ENCODE measurements at places on chromosomes 1 and 21.
A peak's percentile ranks its signal among the peaks of the same experiment; 100 is the strongest.

DNA sequence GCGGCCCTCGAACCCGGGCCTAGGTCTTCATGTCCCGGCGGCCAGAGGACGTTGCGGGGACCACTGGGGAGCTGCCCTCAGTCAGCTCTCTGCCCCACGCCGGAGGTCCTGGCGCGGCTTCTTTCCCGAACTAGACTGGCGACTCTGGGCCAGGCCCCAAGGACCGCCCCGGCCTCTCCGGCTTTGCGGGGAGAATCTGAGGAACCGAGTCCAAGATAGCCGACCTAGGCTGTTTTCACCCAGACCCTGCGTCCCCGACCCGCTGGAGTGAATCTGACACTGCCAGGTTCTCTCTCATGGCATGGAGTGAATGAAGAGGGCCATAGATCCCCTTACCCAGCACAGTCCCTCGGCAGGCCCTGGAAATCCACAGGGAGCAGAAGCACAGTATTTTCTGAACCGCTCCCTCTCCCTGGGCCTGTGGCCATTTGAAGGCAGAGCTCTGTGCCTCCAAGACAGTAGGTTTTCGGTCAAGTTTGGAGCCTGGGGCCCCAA, 9.9 kb upstream of the BARHL2 start:
- DNase-seq: no peak

- no peak for DNase-seq
Measured at GRCh38 chr1:177106614-177107365, 57.7 kb downstream of the ASTN1 start.

DNA sequence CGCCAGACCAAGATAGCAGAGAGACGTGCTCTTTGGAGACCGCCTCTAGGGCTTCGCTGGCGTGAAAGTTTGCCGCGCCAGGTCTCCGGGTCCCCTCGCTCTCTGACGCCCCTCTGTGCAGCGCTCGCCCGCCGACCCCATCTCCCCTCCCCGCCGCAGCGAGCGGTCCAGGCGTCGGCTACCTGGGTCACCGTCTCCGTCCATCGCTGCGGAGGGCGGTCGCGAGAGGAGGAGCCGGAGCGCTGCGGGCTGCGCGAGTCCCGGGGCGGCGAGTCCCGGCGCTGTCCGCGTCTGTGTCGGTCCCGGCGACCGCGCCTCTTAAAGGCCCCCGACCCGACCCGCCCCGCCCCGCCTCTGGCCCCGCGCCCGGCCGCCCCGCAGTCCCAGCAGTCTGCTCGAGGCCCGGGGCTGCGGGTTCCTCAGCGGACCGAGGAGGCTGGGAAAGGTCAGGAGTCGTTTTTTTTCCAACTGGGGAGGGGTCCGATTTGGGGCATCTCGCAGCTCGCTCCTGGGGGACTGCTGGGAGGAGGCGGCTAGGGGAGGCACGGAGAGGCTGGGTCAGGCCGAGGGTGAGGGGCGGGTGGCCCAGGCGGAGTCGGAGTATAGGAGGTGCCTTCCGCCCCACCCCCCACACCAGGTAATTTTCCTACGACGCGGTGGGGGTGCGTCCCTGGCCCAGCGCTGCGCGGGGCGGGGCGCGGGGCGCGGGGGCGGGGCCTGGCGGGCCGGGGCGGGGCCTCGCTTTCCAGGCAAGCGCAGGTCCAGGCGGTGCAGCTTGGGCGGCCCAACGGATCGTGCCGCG, at the start of the genes FBXO2 and FBXO44:
Gene FBXO2 (minus strand): TSS at position 293 of the 802 bp plus-strand sequence. CDS start 89 bp downstream, at position 204.
Gene FBXO44 (plus strand): TSS at position 741 of the 802 bp plus-strand sequence. CDS start 959 bp downstream, outside the sequence.
- DNase-seq: peak; percentile 44

- no peak for DNase-seq
Measured at GRCh38 chr1:176110203-176110602, 96.9 kb downstream of the COP1 start.

GRCh38 chr1:105700723-105701122, 1355.8 kb upstream of the PRMT6 start:
- no peak for DNase-seq

GRCh38 chr21:14120091-14120734, 90.5 kb downstream of the LIPI start:
- peak; percentile 30 for DNase-seq

- DNase-seq: no peak
Measured at GRCh38 chr1:27624467-27625178, 10.4 kb downstream of the FGR start.

DNA sequence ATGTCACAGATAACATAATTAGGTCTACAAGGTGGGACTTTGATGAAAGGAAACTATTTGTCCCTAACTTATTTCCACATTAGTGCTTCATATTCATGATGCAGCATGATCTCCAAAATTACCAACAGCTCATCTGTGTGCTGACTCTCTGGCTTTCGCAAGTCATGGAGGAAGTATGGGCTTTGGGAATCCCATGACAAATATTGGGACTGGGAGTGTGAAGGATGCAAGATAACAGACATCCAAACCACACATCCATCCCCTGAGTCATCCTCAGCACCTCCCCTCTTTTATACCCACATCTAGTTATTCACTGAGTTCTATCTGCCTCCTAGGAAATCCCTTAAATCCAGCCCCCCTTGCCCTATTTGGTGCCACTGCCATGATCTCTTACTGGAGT, 102.8 kb upstream of the COL24A1 start:
- DNase-seq: no peak

DNA sequence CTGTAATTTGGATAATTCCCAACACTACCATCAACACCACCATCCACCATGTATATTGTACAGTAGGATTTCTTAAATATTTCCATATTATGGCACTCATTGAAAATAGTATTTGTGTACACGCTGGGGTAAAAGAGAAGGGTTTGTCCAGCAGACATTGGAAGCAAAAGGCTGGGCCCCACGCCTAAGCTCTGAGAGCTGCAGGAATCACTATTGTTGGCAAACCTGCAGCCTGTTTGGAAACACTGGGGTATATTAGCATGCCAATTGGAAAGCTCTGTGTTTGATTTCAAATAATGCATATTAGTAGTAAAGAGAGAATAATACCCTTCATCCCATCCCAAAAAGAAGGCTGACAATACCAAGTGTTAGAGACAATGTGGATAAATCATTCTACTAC, 81.5 kb upstream of the DPYD start:
- DNase-seq: no peak

DNA sequence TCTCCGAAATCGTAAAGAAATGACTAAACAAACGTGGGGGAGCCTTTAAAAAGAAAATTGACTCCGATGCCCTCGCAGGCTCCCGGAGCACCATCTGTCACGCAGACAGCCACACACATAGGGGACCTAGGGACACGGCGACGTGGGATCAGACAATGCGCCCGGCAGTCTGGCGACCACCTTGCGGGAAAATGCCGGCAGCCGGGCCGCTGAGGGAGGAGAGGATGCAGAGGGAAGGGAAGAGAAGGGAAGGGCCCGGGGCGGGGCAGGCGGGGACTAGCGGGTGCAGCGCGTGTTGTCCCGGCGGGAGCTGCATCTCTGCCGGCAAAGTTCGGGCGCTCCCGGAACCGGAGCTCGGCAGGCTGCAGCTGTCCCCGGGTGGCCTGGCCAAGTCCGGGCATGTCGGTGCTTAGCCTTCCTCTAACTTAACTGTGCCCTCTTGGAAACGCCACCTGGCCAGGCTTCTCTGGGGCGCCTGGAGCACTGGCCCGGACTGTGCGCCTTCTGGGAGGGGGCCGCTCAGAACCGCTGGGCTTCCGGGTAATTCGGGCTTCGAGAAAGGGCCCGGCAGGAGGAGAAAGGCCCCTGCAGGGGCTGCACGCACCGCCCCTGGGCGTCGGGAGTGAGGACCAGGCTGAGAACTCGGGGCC, 1.8 kb downstream of the NHLH2 start:
- DNase-seq: no peak

- no peak for DNase-seq
Measured at GRCh38 chr1:214416417-214416816, 135.0 kb downstream of the PTPN14 start.

DNA sequence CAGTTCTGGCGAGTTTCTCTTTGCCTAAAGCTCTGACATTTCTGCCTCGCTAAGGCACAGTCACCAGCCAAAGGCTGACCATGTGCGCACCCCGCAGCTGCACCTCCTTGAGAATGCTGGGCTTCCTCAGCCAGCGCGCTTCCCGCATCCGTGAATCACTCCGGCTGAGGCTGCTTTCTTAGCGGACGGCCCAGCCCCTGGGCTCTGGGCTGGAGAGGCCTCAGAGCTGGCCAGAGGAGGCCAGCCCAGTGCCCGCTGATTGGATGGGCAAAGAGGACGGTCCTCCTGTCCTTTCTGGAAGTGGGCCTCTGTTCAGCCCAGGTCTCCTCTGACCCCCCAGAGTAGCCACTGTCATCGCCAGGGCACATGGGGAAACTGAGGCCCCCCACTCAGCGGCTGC, 56.1 kb downstream of the PRDM16 start:
- no peak for DNase-seq

DNA sequence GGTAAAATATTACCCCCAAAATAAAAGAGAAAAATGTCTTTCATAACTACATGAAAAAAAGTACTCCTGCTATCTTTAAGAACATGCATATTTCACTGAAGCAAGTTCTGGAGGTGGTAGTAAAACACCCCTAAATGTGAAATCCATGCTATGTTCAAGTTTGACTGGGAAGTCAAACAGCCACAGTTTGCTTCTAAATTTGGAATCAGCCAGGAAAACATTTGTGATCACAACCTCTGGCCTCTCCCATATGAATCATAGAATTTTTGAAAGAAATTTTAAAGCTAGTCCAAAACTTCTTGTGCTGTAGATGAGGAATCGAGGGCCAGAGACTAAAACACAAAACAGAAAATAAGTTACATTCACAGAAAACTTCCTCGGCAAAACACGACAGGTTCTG, 6.6 kb downstream of the SORT1 start:
- DNase-seq: no peak

DNA sequence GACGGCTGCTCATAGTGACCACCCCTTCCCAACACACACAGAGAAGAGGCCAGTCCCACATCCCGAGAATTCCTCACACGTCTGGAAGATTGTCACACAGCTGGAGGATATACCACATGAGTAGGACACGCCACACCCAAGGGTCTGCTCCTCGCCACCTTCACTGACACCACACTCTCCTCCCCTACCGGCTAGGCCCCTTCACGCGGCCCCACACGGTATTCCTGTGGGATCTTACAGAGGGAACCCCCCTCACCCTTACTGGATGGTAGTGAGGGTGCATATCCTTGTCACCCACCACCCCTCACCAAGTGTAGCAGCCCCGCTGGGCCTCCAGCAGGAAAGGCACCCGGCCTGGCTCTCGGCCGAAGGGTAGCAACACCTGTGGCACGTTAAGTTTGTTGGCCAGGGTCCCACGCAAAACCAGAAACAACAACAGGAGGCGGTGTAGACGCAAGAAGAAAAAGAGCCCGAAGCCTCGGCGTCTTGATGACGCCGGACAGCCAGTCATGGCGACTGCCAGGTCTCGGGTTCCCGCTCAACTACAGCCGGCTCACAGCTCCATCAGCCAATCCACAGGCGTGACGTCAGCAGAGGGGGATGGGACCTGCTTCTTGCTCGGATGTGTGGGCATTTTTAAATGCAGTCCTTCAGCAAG, at the start of gene NUP210L:
Gene NUP210L (minus strand): TSS at position 540 of the 658 bp plus-strand sequence.
- no peak for DNase-seq

- DNase-seq: no peak
Measured at GRCh38 chr1:23469372-23469982, 14.5 kb downstream of the ASAP3 start.

- DNase-seq: no peak
Measured at GRCh38 chr1:13492711-13493110, 21.1 kb downstream of the LRRC38 start.

GRCh38 chr21:45329261-45330074, 41.8 kb upstream of the POFUT2 start:
- no peak for DNase-seq

- DNase-seq: no peak
Measured at GRCh38 chr1:245587435-245588115, 432.8 kb downstream of the KIF26B start.

DNA sequence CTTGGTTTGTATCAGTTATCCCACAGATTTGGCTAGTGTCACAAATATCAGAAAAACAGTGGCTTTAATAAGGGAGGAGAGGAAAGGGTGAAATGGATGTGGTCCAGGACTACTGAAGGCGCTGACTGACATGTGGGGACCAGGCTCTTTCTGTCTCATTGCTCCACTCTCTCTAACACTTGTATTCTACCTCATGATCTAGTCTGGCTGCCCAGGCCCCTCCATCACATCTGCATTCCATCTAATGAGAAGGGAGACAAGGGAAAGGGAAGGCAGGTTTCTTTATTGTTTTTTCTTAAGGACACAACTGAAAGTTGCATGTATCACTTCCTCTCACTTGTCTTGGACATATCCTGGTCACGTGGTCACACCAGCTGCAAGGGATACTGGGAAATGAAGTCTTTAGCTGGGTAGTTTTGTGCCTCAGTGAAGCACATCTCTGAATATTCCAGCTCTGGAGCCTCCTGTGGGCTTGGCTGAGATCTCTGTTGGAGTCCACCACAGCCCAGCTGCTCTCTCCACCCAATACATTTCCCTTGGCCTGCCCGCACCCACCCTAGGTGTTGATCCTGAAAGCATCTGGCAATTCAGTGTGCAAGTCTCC, 42.0 kb upstream of the PADI2 start:
- no peak for DNase-seq

DNA sequence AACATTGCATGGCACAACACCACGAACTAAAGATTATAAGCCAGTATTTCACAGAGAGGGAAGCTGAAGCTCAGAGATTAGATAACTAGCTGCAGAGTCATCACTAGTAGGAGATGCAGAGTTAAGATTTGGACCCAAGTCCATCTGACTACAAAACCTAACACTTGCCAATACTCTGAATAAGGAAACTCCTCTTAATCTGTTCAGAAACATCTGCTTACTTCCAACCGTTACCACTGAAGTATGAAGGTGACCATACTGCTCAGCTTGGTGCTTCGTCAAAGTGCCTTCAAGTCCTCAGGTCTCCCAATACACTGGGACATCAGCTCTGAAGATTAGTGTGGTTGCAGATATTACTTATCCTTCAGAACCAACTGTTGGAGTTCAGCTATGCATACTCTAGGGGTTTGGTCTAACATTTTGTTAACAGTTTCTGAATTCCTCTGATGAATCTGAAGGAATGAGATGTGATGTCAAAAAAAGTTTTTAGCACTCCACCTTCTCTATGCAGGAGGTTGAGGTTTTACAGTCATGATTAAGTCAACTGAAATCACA, 179.6 kb downstream of the TPR start:
- no peak for DNase-seq

DNA sequence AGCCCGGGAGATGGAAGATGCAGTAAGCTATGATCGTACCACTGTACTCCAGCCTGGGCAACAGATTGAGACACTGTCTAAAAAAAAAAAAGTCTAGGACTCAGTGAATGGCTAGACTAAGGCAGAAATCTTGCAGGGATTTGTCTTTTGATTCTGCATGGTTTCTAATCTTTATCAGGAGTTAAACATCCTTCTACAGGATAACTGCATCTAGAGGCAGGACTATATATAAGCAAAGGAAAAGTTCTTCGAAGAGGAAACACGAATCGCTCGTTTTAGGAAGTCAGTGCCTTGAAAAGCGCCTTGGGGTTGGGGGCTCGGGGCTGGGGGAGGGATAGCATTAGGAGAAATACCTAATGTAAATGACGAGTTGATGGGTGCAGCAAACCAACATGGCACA, 602 bp upstream of the UFC1 start:
- DNase-seq: no peak

- DNase-seq: no peak
Measured at GRCh38 chr1:44603718-44604117, 70.6 kb downstream of the TMEM53 start.

- DNase-seq: no peak
Measured at GRCh38 chr1:205920861-205921569, 22.2 kb downstream of the SLC26A9 start.

GRCh38 chr1:204131978-204132377, 19.9 kb downstream of the ETNK2 start:
- DNase-seq: no peak

All from stimulated activated CD8-positive, alpha-beta memory T cell treated with anti-CD3 and anti-CD28 coated beads, Interleukin-2, amount 100 ng/mL, for 48 hours (primary cell).